Cardiac muscle cell (in vitro differentiated cells and primary cell): ENCODE measurements at places on chromosomes 2 and 18.

DNA sequence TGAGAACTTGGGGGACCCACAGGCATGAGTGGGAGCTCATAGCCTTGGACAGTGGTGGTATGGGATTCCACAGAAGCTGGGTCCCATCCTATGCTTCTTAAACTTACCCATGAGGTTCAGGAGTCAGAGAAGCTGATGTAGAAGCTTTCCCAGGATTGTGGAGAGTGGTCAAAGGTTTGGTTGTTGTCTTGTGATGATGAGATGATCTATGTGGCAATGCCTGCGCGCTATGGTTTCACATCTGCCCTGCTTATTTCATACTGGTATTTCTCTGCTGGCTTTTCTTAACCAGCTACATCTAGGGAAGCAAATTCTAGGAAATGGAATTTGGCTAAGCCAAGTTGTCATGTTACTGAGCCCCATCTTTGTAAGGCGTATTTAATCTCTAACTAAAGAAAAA, 168.6 kb downstream of the ZNF407 start:
- DNase-seq = no peak

GRCh38 chr2:190465060-190465459, 56.9 kb downstream of the MFSD6 start:
- no peak for DNase-seq

DNA sequence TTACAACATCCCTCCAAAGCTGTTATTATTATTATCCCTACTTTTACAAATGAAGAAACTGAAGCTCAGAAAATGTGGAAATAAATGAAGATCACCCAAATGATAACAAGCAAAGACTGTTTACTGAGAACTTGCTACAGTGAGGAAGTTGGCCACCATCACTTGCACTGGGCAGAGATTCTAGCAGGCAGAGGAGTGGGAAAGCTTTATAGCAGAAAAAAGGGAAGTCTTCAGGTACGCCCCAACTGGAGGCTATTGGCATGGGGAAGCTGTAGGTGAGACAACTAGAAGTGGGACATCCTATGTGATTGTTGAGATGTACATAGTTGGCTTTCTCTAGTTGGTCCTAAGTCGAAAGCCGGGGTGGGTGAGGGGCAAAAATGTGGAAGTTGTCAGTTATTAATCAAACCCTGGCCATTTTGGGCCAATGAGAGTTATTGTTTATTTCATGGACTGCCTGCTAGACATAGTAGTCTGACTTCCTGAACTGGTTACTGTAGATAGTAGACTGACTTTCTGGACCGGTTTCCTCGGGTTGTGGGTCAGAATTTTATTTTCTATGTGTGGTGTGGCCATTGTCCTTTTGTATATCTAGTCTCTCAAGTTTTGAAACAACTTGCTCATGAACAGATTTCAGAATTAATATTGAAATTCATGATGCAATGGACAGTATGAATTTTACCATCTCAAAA, 40.2 kb upstream of the STAT4 start:
- DNase-seq = no peak

- no peak for DNase-seq
These were observed 400.7 kb downstream of the HRH4 start for GRCh38 chr18:24860978-24861680.

GRCh38 chr18:78619854-78620253, 359.8 kb upstream of the SALL3 start:
- DNase-seq = no peak

- peak; percentile 44 for DNase-seq
These were observed 111.8 kb upstream of the SLC35G4 start for GRCh38 chr18:11497585-11497984.

DNA sequence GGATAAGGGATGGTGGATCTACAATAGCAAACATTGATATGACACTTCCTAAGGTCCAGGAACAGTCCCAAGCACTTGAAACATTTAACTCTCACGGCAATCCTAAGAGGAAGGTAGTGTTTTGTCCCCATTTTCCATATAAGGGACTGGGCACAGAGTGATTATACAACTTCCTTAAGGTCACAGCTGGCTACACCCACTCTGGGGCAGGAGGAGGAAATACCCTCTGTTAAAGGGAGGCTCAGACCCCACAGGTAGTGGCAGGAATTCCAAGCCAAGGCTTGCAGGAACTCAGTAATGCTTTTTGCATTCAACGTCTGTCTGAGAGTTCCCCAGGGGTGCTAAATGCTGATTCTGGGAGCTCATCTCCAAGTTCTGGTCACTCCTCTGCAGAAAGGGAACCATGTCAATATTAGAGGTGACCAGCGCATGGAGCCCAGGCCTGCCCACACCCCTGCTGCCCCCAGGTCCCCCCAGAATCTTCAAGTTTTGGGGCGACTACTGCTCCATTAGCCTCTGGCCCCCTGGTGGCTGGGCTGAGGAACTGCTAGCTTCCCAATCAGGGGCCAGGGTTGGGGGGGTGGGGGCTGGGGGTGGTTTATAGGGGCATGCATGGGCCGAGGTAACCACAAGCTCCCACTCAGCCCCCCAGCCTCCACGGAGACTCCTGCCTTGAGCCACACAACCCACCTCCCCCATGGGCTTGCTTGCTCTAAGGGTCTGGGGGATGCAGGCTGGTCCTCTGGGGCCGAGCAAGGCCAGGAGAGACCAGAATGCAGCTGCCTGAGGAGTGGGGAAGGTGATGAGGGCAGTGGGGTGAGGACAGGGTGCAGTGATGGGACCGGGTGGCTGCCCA, 11.1 kb downstream of the OBSL1 start:
- no peak for DNase-seq

GRCh38 chr2:45001869-45002385, 7.3 kb downstream of the SIX2 start:
- DNase-seq = no peak

- DNase-seq = no peak
These were observed 64.7 kb upstream of the GLI2 start for GRCh38 chr2:120670771-120671480.

DNA sequence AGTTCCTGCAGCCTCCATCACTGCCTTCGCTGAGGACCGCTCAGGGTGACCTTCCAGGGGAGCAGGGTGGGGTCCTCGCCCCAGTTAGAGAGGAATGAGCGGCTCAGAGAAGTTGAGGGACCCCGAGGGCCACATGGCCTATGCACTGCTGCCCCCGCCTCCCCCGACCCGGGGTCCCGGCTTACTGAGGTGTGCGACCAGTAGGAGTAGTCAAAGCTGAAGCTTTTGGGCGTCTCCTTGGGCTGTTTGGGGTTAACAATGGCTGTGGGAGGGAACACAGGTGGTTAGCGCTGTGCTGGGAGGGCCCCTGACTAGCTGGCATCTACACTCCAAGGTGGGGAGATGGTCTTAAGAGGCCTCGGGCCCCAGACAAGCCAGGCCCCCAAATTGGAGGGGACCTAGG, 31.0 kb downstream of the KIF1A start:
- DNase-seq = no peak

DNA sequence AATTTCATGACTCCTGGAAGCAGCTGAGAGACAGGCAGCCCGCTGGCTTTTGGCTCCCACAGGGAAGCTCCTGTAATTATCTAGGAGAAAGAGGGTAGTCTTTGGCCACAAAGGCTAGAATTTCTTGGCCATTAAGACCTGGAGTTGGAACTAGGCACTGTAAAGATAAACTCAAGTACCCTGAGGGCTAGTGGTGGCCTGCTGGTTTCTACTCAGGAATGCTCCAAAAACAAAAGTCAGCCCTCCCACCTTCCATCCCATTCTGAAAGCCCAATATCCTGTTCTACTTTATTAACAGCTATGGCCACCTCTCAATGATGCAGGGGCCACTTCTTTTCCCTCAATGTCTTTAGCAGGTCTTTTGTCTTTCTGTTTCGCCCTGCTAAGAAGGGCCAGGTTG, 34.0 kb upstream of the CYP26B1 start:
- DNase-seq = no peak

- no peak for DNase-seq
These were observed 832 bp upstream of the COPS7B start for GRCh38 chr2:231785413-231785812.

GRCh38 chr2:30159766-30160165, 13.0 kb downstream of the YPEL5 start:
- DNase-seq = no peak

GRCh38 chr2:40403233-40403836, 48.6 kb downstream of the SLC8A1 start:
- DNase-seq = no peak

- no peak for DNase-seq
These were observed 33.0 kb downstream of the TPO start for GRCh38 chr2:1446301-1446700.

DNA sequence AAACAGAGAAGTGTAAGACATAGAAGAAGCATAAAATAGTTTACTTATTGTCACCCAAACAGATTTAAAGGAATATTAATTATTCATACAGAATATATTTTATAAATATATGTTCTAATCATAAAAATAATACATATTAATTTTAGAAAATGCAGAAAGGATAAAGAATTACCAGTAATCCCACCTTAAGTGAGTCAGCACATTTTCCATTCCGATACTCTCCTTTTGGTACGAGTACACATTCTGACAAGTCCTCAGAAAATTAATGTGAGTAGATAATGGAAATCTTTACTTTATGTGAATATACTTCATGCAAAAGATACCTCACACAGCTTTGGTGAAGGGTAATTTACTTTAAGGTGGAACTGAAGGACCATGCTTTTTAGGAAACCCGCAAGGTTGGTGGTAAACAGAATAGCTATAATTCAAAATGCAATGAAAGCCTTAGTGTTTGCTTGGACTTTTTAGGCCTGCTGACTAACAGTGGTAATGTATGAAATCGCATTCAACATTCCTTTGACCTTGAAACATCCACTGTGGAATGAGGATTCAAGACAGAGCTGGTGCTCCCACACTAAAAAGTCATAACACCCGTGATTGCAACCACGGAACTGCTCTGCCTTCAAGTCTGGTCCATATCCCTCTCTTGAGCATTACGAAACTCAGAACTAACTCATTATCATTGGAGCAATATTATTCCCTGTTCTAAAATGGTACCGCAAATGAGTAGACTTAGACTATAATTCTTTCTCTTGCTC, 28.1 kb upstream of the HTR2B start:
- DNase-seq = no peak

GRCh38 chr2:30912056-30912455, 104.8 kb upstream of the CAPN13 start:
- no peak for DNase-seq

DNA sequence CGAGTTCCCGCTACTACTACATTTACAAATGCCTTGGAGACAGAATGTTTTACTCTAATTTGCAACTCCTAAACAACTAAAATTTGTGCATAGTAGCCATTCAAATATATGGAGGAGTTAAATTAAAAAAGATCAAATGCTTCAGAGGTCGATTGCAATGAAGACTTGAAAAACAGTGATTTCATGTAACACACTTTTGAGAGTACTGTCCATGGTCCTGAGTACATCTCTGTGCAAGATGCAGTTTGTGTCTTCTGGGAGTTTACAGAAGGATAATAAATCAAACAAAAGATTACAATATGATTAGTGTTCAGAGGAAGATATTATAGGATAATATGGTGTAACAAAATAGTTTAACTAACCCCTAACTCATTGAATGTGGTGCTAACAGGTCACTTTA, 894.7 kb downstream of the TMEM182 start:
- DNase-seq = no peak

DNA sequence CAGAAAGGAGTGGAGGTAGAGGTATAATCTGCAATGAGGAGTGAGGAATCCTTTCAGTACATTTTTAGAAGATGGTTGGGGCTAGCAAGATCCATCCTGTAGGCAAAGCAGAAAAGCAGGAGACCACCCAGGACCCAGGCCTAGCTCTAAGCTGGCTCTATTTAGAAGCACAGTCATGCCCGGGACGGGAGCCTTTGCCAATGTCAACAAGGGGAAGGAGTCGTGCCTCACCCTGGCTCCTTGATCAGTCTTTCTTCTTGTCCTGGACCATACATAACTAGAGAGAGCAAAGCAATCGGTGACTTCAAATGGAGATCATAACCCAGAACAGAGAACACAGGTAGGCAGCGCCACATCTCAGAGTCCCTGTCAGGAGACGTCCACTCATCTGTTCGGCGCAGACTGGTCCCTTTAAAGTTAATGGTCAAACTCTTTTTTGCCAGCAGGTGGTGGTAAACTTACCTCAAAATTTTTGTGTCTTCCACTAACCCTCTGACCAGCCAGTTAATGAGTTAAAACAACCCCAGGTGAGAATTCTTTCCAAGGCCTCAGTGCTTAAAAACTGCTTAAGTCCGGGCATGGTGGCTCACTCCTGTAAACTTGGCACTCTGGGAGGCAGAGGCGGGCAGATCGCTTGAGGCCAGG, 8.0 kb downstream of the MC5R start:
- no peak for DNase-seq

DNA sequence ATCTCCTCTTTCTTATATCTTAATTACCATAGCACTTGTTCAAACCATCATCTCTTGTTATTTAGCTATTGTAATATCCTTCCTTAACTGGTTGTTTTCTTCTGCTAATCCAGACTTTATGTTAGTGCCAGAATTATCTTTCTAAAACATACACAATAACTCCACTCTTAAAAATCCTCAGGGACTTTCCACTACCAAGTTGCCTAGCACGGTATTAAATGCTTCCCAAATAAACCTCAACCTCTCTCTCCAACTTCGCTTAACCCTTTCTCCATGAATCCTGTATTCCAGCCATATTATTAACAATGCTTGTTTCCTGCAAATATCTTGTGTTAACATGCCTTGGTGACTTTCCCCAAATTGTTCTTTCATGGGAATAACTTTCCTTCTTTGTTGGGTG, 84.5 kb downstream of the FAM228A start:
- peak; percentile 6 for DNase-seq

DNA sequence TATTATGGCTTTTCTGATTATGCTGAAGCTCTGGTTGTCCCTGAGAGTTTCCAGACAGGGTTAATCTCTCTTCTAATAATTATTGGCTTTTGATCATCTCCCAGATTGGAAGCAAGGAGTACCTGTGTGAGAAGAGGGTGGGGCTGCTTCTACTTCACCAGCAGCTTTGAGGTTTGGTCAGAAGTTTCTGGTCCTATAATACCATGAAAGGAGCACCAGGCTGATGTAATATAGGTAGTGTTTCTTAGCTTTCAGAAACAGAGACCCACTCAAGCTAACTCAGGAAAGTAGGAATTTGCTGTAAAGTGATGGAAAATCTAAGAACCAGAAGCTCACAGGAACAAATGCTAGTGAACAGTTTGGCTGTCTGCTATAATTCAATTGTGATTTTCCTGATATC, 57.6 kb downstream of the SGPP2 start:
- no peak for DNase-seq

GRCh38 chr2:219440388-219441256, 6.0 kb downstream of the SPEG start:
- DNase-seq = no peak

GRCh38 chr2:181844551-181845290, 46.8 kb upstream of the ITPRID2 start:
- no peak for DNase-seq

- DNase-seq = no peak
These were observed 54.0 kb upstream of the RIOK3 start for GRCh38 chr18:23399067-23399466.

GRCh38 chr2:151979694-151980093, 119.2 kb downstream of the CACNB4 start:
- DNase-seq = peak; percentile 6

GRCh38 chr2:174300114-174300513, 34.6 kb upstream of the SP9 start:
- DNase-seq = no peak
